Retina (tissue), 1 donor: ENCODE measurements at places on chromosomes 2 and 18.
A peak's percentile ranks its signal among the peaks of the same experiment; 100 is the strongest.

- DNase-seq: no peak
Observed at GRCh38 chr2:50650403-50650810, 381.5 kb downstream of the NRXN1 start.

- peak; percentile 65 for DNase-seq
Observed at GRCh38 chr2:54560146-54560881, 104.2 kb downstream of the SPTBN1 start.

- DNase-seq: no peak
Observed at GRCh38 chr18:38923540-38923939, 1357.9 kb upstream of the CELF4 start.

DNA sequence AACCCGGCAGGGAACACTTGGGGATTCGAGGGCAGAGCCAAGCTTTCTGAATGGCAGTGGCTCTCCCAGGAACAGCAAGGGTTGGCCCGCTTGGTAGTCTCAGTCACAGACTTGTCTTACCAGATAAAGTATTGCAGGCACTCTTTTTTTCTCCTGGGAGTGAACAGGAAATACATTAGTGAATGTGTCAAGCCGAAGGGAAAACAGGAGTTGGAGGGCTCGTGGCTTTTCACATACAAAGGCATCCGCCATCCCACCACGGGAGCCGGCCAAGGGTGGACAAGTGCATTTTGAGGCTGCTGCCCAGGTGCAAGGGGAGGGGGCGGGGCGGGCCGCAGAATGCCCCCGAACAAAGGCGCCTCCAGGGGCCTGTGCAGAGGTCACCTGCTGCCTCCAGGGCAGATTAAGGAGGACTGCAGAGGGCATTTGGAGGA, 163.3 kb upstream of the SIX3 start:
- peak; percentile 74 for DNase-seq

DNA sequence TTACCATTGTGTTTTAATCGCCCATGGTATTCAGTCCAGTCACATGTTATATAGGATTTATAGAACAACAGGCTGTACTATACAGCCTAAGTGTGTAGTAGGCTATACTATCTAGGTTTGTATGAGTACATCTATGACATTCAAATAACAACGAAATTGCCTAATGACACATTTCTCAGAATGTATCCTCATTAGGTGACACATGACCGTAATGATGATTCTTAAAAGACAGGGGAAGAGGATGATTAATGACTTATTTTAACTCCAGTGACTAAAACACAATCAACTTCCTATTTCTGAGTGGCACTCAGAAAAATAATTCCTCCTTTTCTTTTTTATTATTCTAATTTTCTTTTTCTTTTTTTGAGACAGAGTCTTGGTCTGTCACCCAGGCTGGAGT, 63.0 kb upstream of the ACSL3 start:
- no peak for DNase-seq

DNA sequence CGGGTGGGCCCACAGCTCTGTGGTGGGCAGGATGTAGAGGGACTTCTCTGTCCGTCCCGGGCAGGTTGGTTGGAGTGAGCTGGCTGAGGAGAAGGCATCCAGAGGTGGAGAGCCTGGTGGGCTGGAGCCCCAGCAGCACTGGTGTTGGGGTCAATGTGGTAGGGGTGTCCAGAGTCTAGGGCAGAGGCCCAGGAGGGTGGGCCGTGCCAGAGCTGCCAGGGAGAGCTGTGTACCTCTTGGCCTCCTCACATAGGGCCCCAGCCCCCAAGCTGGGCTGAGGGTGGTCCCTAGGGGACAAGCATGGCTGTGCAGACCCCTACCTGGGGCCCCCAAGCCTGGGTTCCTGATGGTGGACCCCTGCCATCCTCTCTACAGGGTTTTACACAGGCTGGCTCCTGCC, 16.0 kb downstream of the ANO7 start:
- DNase-seq: no peak

GRCh38 chr18:36504928-36505327, 207.4 kb downstream of the FHOD3 start:
- DNase-seq: no peak

DNA sequence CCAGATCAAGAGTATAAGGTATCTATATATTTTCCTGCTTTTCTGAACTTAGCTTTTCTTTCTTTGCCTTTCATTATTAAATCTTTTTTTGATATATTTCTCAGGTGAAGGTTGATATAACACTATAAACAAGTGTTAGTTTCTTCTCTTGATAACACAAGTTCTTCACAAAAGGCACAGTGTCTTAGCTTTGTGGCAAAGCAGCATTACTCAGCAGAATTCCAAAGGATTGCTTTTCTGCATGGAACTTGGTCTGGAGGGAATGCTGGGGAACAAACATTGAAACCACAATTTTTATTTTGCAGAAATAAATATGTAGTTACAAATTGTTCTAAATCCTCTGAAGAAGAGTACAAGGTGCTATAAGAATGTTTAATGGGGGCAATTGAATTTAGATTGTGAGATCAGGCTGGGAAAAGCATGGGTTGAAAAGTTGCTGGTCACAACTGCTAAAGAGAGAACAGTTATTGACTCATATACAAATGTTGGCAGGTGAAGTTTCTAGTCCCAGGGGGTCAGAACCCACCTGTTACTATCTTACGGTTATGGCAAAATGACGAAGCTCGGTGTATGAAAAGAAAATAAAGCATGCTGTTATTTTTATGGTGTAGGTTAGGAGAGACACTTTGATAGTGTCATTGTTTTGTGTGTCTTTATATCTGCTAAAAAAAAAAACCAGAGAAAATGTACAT, 68.2 kb downstream of the UBR3 start:
- no peak for DNase-seq

- peak; percentile 80 for DNase-seq
Observed at GRCh38 chr2:70767079-70767698, 811 bp downstream of the ADD2 start.

- no peak for DNase-seq
Observed at GRCh38 chr2:110755491-110756078, 23.2 kb downstream of the ACOXL start.

DNA sequence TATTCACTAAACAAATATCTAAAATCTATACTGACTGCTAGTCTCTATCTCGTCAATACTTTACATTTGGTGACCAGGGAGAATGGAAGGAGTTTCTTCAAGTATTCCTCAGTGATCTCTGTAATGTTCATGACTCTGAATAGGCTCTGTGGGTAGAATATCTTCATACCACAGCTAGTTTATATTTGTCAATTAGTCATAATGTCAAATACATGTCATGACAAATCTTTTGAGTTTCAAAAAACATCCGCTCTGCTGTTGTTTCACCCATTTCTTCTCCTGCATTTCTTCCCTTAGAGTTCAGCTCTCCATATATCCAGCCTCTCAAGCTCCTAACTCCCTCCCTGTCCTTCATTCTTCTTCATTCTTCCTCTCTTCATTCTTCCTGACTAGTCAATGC, 206.5 kb upstream of the FANCL start:
- DNase-seq: no peak

DNA sequence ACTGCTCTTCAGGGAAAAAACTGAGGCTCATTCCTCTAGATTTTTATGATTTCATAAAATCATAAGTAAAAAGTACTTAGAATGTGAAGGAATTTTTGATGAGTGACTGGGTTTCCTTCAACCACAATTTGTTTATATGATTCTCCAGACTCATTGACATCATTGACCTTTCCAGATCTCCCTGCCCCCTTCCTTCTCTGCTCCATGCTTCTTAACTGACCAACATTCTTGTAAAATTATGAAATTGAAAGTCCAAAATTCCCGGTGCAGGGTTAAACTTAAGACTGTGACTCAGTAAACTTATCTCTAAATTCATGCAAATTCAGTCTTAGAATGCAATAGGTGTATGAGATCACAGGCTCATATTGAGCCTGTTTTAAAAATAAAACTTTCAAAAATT, 648.9 kb downstream of the TDRD15 start:
- DNase-seq: no peak

DNA sequence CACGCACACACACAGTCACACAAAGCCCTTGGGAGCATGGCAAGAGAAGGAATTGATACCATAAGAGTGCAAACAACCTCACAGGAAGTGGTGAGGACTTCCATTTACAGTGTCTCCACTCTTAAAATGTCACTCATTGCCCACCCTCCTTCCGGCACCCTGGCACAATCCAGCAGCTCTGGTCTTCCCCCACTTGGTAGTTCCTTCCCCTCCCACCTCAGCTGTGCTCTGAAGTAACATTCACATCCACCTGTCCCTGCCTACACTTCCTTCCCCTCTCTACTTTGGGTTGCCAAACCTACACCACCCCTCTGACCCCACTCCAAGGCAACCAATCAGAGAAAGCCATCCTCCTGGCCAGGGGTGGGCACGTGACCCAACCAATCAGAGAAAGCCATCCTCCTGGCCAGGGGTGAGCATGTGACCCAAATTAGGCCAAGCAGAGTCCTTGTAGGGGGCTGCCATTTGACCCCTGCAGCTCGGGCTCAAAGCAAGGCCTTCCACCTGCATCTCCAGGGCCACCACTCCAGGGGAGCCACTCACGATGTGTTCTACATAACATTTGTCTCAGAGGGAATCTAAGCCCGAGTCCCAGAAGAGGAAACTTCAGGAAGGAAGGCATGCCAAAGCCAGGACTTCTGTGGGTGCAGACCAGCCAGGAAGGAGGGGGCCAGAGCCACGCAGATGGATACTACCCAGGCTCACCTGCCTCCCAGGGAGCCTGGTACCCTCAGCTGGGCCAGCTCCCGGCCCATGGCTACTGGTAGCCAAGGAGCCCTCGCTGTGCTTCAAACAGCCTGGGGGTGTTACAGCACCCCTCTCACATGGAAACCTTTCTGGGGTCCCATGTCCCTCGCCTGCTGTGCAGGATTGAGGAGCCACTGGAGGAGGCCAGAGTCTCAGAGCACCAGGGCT, 21.2 kb downstream of the CYP26B1 start:
- no peak for DNase-seq

GRCh38 chr2:49164729-49165128, 10.4 kb upstream of the FSHR start:
- no peak for DNase-seq
